ENCODE measurements at places on chromosomes 16 and 17. TPM values are rescaled to one million over a fixed set of nuclear protein-coding genes. Genes with fewer than 3 reads are reported as not detected.

DNA sequence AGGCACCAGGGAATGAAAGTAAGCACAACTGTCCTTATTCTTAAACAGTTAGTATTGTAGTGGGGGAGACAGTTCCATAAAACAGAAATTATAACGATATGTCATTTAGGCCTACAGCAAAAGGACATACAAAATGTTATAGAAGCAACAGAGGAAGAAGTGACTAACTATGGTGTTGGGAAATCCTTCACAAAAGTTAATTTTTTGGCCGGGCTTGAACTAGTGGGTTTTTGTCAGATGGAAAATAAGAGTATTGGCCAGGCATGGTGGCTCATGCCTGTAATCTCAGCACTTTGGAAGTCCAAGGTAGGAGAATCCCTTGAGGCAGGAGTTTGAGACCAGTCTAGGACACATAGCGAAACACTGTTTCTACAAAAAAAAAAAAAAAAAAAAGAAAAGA, 127.8 kb downstream of the SSH2 start:
- DNase-seq: no peak

DNA sequence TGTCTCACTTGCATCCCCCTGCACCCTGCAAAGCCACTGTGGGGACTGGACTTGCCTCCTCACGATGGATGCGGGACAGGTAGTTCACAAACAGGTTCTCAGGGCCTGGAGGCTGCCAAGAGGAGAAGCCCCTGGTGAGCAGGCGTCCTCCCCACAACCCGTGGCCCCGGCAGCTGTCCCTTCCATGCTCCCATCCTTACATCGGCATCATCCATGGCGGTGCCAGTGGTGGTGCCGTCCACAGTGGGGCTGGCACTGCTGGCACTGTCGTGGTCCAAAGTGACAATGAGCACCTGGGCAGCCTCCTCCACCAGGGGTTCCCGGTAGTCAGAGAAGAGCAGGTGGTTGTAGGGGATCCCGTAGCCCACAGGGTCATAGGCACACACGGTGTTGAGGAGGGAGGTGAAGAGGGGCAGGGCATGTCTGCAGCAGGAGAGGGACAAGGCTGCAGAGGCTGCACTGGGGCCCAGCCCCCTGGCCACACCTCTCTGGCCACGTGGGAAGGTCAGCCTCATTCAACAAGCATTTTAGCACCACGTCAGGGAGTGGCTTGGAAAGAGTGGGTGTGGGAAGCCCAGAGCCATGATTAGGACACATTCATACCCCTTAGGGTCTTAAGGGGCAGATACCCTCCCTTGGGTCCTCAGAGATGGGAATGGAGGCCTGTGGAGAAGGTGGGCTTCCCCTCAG, 12.6 kb downstream of the HID1 start:
- no peak for DNase-seq

- DNase-seq: no peak
Observed at GRCh38 chr16:4519274-4520058, 19.1 kb downstream of the CDIP1 start.

GRCh38 chr16:81863630-81864352, 84.7 kb downstream of the PLCG2 start:
- DNase-seq: no peak

- DNase-seq: no peak
Observed at GRCh38 chr16:51388516-51388951, 237.5 kb upstream of the SALL1 start.

- DNase-seq: no peak
Observed at GRCh38 chr17:10053782-10054540, 144.4 kb downstream of the GAS7 start.

- DNase-seq: no peak
Observed at GRCh38 chr17:40454613-40454995, 11.4 kb downstream of the IGFBP4 start.

DNA sequence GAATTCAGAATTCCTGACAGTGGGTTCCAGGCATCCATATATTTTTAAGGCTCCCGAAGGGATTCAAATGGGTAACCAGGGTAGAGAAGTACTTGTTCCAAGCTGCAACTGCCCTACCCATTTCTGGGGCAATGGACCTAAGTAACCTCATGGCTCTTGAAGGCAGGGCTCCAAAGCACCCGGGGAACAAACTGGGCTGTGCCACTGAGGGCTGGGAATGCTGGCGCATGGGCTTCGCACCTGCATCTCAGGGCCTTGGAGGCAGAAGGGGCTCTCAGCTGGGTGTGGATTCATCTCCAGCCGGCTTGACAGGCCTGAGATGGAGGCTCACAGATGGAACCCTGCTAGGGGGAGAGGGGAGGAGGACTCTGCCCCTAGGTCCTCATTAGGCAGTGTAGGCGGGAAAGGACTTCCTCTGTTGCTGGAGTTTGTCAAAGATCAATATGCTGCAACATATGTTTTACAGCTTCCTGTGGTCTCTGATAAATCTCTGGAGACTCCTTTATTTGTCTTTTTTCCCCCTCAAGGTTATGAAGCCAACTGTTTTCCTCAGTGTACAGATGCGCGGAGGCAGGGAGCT, 232.3 kb upstream of the NLRP1 start:
- no peak for DNase-seq

DNA sequence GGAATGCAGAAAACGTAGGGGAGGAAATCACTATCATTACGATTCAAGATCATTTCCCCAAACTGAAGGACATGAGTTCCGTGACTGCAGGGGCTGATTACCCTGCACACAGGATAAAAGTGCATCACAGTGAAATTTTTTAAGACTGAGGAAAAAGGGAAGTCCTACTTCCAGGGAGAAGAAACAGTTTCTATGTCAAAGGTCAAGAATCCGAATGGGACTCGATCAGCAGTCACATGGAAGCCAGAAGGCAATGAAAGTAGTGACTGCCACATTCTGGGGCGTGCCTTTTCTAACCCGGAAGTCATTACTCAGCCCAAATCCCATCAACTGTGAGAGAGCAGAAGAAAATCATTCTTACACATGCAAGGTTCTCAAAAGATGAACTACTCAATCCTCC, 12.1 kb downstream of the ZZEF1 start:
- no peak for DNase-seq

GRCh38 chr16:30895627-30896260, 670 bp upstream of the CTF1 start:
- DNase-seq: no peak

GRCh38 chr16:4690946-4691665, 2.3 kb upstream of the NUDT16L1 start:
- DNase-seq: no peak

DNA sequence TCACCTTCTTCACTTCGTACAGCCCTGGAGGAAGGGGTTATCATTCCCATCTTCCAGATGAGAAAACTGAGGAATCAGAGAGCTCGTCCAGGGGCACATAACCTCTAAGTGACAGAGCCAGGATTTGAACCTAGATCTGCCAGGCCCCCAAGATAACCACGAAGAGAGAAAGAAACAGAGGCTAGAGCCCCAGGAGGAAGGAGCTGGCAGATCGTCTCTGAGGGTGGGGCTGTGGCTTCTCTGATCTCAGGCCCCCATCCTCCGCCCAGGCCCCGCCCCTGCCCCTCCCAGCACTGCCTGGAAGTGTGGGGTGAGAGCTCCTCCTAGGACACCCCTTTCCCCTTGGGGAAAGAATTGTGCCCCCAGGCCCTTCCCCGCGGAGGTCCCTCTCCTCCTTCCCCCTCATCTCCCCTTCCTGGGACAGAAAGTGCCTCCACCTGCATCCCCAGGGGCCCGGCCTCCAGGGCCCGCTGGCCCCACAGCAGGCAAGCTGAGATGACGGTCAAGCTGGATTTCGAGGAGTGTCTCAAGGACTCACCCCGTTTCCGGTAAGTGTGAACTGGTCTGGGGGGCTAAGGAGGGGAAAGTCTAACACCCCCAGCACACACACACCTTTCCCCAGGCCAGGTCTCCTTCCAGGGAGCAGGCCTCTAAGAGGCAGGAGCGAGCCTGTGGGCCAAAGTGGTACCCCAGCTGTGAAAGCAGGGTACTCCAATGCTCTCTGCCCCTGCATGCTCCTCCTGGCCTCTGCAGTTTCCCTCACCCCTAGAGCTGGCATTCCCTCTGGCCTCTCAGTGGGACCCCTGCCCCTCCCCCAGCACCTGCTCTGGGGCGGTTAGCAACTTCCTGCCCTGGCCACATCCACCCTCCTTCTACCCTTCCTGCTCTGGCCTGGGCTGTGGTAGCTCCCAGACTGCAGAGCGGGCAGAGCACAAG, at the start of gene ACAP1:
ACAP1 (plus strand) TSS at position 290 of the 936 bp plus-strand sequence; CDS start at position 496, 206 bp downstream.
- DNase-seq: no peak

- no peak for DNase-seq
Observed at GRCh38 chr16:55466209-55466608, 12.8 kb upstream of the MMP2 start.

GRCh38 chr17:49851387-49852291, 3.8 kb upstream of the TAC4 start:
- no peak for DNase-seq

- no peak for DNase-seq
Observed at GRCh38 chr17:10316801-10317542, 55.8 kb downstream of the MYH13 start.

- DNase-seq: no peak
Observed at GRCh38 chr16:68216240-68216639, 19.7 kb downstream of the ESRP2 start.

DNA sequence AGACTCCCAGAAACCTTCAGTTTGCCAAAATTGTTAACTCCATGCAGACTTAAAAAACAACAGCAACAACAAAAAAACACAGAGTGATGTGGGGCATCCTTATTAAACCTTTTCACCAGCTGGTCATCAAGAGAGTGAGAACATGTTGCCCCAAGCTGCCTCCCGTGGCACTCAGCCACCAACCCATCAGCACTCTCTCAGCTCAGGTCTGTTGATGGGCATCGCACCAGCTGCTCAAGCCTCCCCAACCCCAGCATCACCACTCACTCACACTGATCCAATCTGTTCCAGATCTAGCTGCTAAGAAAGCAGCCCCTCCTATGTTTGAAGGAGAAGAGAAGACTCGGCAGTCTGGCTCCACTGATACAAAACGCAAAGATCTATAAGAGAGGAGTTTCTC, 46.8 kb downstream of the SLC39A11 start:
- no peak for DNase-seq

- DNase-seq: no peak
Observed at GRCh38 chr17:39553341-39553945, 54.3 kb downstream of the NEUROD2 start.

GRCh38 chr17:10931133-10931532, 93.2 kb upstream of the PIRT start:
- no peak for DNase-seq

GRCh38 chr16:89368604-89369249, 121.6 kb downstream of the ANKRD11 start:
- DNase-seq: no peak

- DNase-seq: no peak
Observed at GRCh38 chr17:58455491-58455890, 32.7 kb downstream of the HSF5 start.

- DNase-seq: no peak
Observed at GRCh38 chr16:69371564-69371963, 14.2 kb downstream of the TERF2 start.

- no peak for DNase-seq
Observed at GRCh38 chr17:74822939-74823367, 36.7 kb downstream of the GRIN2C start.

- DNase-seq: no peak
Observed at GRCh38 chr17:67223924-67224323, 21.1 kb downstream of the HELZ start.

DNA sequence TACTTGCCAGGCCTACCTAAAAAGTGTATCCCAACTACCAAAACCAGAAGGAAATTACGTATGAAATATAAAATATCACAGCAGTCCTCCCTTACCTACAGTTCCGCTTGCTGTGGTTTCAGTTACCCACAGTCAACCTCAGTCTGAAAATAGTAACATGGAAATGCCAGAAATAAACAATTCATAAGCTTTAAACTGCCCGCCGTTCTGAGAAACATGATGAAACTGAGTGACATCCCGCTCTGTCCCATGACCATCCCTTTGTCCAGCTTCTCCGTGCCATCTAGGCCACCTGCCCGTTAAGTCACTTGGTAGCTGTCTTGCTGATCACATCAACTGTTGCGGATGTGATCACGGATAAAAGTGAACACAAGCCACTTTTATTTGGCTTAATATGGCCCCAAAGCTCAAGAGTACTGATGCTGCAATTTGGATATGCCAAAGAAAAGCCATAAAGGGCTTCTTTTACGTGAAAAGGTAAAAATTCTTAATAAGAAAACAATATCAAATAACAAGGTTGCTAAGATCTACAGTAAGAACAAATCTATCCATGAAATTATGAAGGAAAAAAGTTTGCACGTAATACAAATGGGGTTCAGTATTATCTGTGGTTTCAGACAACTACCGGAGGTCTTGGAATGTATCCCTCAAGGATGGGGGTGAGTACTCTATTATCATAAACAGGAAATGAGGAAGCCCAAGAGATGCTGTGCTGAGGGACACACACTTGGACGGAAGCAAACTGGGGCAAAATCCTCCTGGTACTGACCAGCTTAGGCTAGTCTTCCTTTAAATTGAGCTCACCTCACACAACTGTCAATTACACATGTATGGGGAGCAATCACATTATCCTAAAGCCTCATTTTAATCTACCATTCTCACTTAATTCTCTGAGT, 8.2 kb downstream of the USP22 start:
- DNase-seq: no peak

GRCh38 chr17:80665792-80666191, 121.2 kb downstream of the RPTOR start:
- DNase-seq: no peak

DNA sequence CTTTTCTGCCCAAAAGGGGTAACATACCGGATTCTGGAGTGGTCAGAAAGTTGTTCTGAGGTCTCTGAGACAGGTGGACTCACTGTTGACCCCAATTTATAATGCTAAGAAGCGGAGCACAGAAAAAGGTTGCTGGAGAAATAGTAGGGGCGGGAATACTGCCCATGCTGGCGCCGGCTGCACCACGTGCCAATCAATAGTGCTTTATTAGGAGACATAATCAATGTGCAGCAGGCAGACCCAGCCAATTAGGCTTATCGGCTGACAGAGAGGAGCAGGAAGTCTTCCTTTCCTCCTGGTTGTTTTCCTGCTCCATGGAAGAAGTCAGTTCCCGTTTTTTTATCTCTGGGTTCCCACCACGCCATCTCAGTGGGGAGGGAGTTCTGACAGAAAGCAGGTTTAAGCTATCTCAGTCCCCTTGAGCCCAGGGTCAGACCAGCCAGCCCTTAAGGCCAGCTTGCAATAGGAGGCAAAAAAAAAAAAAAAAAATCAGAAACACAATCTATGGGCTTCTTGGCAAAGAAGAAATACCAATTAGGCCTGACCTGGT, 68.2 kb upstream of the IRX6 start:
- DNase-seq: no peak

The B3GNT9 gene
- 9.0 TPM for polyA plus RNA-seq

The HP gene
- 0.47 TPM for polyA plus RNA-seq

The ACLY gene
- 80.8 TPM for polyA plus RNA-seq

The SLC16A13 gene
- polyA plus RNA-seq: 3.3 TPM

The TP53TG3 gene
- polyA plus RNA-seq: not detected

The CACNG3 gene
- not detected for polyA plus RNA-seq

The BAHCC1 gene
- polyA plus RNA-seq: 15.2 TPM

The MT4 gene
- polyA plus RNA-seq: not detected

The SLC5A11 gene
- 2.8 TPM for polyA plus RNA-seq
